ENCODE measurements at places on chromosomes 3 and 15.

- no peak for DNase-seq
These were observed 85.1 kb downstream of the OXNAD1 start for GRCh38 chr3:16349986-16350596.

- no peak for DNase-seq
These were observed 445.0 kb upstream of the TGFBR2 start for GRCh38 chr3:30161375-30161774.

DNA sequence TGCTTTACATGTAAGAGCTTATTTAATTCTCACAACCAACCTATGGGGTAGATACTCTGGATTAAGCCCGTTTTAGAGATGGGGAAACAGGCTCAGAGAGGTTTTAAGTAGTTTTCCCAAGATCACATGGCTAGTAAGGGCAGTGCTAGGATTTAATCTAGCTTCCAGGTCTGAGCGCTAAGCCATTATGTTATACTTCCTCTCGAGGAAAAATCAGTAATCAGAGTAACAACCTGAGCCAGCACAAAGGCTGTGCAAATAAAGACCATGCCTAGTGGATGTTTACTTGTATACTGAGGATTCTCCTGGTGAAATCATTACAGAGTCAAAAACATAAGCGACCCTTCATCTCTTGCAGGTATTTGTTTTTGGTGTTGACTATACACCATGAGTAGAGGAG is 9.0 kb downstream of the FSTL1 start:
- DNase-seq: no peak

DNA sequence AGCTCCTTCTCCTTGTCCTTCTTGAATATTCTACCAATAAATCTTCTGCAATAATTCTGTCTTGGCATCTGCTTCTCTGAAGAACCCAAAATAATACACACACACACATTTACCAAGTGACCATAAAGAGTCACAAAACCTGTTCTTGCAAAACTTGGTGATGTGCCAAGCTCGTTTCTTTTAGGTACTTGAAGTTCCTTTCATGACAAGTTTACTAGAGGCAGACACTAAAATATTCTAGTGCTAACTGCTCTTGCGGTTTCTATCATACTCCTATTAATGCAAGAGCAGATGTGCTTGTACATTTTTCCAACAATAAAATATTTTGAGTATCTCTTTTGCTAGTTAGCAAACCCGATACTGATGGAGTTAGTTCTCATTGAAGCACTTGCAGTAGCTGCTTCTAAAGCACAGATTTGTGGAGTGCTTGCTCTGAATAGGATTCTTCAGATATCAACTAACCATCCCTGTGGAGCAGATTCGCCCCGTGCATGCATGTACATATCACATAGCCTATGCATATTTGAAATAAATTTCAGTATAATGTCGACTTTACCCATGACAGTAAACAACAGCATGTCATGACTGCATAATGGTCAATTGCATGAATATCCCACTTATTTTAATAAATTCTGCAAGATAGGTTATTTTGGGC is 23.2 kb downstream of the HHLA2 start:
- DNase-seq: no peak

GRCh38 chr3:37433758-37434157 is 259.4 kb upstream of the LRRFIP2 start:
- no peak for DNase-seq

GRCh38 chr15:75019916-75020315 is 3.5 kb upstream of the PPCDC start:
- no peak for DNase-seq

- peak; percentile 85 for DNase-seq
These were observed 183.6 kb downstream of the PEX5L start for GRCh38 chr3:179853176-179853575.

Data from MM.1S (cell line).